ENCODE measurements at places on chromosomes 12 and 14.
A peak's percentile ranks its signal among the peaks of the same experiment; 100 is the strongest.

DNA sequence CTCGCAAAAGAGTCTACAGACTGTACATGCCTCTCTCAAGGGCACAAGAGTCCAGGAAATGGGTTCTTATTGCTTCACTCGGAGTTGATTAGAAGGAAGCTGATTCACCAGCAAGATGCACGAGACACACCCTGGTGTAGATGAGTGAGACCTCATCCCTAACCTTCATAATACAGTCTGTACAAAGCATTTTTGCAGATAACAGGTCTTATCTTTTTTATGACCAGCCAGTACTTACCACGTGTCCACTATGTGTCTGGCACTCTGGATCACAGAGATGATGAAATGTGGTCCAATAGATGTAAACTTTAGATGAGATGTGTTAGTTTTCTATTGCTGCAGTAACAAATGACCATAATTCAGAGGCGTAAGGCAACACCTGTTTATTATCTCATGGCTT lies 53.4 kb upstream of the PWP1 start:
- no peak for DNase-seq

DNA sequence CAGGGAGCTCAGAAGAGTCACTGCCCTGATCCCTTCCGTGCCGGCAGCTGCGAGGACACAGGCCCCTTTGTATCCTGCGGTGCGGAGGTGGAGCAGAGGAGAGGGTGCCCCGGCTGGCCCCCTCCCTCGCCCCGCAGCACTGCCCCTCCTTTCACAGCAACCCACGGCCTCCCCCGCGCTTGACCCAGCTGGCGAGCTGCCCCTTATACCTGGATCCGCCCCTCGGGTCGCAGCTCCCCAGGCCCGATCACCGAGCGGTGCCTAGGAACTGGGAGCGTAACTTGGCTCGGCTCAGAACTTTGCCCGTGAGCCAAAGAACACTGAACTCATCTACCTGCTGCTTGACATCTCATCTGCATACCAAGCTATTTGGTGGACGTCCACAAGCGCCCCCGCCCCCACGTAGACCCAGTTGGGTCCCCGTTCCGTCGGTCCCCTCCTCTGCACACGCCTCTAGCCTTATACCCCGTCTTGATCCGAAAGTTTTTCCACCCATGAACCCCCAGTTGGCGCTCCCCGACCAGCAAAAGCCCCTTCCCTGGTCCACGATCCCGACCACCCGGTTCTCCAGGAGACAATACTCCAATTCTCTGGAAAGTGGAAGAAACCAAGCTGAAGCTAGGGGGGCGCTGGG lies 697 bp upstream of the DNAJC14 start:
- DNase-seq: no peak

DNA sequence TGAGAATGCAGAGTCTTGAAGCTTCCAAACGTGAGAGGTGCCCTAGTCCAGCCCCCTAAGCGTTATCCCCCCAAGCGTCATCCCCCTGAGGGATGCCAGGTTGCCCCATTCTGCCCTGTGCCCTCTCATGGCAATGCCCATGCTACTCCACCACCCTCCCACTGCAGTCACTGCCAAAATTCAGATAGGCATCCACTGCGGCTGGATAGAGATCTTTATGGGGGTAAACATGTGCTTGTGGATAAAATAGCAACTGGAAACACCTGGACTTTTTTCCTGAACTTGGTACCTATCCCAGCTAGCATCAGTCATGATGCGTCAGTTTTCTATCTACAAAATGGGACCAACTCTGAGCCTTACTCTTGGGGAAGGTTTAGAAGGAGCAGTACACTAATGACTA lies 92.7 kb upstream of the HOXC13 start:
- DNase-seq: no peak

DNA sequence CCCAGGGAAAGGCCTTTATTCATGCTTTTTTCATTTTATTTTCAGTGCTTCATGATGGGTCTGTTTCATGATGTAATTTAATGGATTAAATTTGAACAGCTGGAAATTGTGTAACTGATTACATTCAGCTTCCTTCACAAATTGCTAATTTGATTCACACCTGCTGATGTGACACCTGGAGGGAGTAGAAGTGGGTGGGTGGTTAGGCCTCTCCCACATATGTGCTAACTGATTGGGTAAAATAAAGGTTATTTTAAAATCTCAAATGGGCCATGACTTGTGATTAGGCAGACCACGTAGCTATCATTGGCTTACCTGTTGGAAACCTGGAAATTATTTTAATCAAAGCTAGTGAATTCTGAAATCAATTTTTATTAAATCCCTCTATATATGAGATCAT lies 142.1 kb downstream of the GXYLT1 start:
- no peak for DNase-seq

- peak; percentile 19 for DNase-seq
These were observed 495 bp downstream of the ADIPOR2 start for GRCh38 chr12:1691123-1692007.

All from AG08395 (cell line).